Right renal cortex interstitium (tissue), 3 donors: ENCODE measurements at places on chromosomes 5 and 9. TPM values are rescaled to one million over a fixed set of nuclear protein-coding genes. Genes with fewer than 3 reads are reported as not detected.

GAS1 gene
- 47.7 TPM for polyA plus RNA-seq

C1QTNF2 gene
- 0.90 TPM for polyA plus RNA-seq

LCP2 gene
- polyA plus RNA-seq = 2.3 TPM

PPP6C gene
- 66.8 TPM for polyA plus RNA-seq
